ENCODE measurements at places on chromosomes 12 and 14.
A peak's percentile ranks its signal among the peaks of the same experiment; 100 is the strongest.

DNA sequence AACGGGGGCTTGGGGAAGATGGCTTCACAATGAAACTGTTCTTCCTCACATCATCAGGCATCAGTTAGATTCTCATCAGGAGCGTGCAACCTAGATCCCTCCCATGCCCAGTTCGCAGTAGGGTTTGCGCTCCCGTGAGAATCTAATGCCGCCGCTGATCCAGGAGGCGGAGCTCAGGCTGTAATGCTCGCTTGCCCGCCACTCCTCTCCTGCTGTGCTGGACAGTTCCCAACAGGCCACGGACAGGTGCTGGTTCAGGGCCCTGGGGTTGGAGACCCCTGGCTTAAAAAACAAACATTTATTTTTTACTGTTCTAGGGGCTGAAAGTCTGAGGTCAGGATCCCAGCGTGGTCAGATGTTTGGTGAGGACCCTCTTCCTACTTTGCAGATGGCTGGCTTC, 180.5 kb downstream of the FBXL14 start:
- DNase-seq = no peak

DNA sequence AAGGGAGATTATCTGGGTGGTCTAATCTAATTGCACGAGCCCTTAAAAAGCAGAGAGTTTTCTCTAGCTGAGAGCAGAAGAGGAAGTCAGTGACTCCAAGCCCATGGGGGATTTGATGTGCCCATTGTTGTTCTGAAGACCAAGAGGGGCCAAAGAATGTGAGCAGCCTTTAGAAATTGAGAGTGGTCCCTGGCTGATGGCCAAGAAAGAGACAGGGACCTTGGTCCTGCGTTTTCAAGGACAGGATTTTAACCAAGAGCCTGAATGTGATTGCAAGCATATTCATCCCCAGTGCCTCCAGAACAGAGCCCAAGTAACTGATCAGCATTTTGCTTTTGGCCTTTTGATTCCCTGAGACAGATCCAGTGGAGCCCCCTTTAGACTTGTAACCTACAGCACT, 1353.9 kb downstream of the AACS start:
- DNase-seq = no peak

GRCh38 chr12:75571204-75571603, 59.8 kb upstream of the KRR1 start:
- DNase-seq = no peak

DNA sequence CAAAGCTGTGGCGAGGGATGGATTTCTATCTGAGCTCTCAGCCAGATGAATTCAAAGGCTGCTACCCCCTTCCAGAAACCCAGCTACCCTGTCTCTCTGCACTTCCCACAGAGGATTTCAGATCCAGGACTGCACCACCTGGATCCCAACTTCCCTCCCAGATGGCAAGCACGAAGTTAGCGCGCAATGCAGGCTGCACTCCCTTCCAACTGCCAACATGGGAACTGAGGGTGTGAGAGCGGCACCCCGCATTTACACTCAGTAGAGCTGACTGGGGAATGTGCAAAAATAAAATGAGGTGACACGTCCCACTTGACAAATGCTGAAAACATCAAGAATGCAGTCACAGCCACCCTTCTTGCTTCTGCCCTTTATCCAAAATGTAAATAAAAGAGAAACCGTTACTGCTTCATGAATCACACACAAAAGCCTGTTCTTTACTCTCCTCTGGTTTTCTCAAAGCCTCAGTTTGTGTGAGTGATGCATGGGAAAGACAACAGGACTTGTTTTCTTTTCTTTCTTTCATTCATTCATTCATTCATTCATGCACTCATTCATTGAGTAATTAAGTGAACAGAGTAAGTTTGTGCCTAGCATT, 85.7 kb downstream of the ITPK1 start:
- DNase-seq = no peak

DNA sequence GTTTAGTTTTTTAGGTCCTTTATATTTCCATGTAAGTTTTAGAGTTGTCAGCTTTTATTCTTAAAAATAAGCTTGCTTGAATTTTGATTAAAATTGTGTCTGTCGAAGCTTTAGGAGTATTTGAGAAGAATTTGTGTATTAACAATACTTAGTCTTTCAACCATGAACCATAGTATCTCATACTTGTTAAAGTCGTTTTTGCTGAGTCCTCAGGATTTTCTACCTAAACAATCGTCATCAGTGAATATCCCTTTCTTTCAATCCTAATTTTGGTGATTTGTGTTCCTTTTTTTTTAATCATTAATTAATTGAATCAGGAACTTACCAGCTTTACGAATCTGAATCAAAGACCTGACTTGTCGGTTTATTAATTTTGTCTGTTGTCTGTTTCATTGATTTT, 18.2 kb downstream of the CAND1 start:
- DNase-seq = no peak

DNA sequence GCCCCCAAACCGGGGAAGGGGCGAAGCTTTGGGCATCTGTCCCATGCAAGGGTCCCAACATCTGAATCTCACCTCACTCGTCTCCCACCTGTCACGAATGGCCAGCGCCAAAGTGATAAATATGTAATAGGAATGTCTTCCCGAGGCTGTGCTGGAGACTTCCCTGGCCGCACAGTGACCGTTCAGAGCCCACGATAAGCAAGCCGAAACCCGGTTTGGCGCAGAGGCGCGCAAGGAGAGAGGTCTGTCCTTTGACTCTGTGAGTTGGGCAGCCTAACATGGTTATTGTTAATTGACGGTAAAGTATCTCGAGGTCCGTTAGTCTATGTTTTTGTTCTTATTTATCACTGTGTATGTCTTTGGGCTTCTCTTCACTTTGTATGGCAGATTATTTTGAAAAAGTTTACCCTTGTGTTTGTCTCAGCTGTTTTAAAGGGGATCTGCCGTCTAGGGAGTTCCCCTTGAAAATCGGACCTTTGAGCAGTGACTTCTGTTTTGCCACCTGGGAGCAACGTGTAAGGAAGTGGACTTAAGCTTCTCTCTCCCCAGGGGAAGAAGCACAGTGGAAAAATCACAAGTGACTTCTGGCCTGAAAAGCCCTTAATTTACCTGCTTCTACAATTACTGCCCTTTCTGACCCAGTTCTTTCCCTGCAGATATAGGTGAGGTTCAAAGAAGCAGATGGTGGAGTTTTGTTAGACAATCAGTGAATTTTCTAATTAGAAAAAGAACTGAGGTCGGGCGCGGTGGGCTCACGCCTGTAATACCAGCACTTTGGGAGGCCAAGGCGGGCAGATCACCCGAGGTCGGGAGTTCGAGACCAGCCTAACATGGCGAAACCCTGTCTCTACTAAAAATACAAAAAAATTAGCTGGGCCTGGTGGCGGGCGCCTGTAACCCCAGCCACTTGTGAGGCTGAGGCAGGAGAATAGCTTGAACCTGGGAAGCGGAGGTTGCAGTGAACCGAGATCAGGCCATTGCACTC, 1.1 kb upstream of the TM9SF1 start:
- DNase-seq = no peak

DNA sequence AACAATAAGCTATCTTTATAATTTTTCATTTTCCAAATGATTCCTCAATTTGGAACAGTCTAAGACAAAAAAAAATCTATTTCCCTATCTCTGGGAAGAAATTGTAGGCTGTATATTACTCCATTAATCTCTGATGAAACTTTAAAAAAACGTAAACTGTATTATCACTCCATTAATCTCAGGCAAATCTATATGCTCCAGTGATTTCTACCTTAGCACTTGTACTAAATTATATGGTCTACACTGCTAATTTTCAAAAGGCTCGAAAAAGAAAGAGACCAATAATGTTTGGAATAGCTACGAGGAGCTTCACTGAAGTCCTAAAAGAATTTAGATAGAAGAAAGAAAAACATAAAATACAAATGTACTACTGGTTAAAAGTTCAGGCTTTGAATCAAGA, 19.7 kb downstream of the MED13L start:
- DNase-seq = no peak

GRCh38 chr14:22478670-22479069, 110.4 kb downstream of the DAD1 start:
- DNase-seq = no peak

- DNase-seq = peak; percentile 30
Observed at GRCh38 chr12:57726884-57727757, 11.4 kb downstream of the AGAP2 start.

DNA sequence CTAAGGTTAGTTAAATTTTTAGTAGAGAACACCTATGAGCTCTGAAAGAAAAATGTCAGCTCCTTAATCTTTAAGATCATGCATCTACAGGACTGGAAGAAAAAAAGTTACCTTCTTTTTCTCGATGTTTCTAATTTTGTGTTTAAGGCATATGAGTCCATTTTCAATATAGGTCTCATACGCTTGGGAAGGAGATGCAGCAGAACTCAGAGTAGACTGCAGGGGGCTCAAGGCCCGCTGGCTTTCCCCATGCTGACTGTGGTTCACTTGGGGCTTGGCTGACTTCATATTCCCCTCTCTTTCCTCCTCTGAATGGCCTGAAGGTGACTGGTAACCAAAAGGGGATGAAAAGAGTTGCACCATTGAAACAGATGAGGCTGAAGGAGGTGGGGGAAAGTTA, 1.5 kb downstream of the CAPRIN2 start:
- no peak for DNase-seq

DNA sequence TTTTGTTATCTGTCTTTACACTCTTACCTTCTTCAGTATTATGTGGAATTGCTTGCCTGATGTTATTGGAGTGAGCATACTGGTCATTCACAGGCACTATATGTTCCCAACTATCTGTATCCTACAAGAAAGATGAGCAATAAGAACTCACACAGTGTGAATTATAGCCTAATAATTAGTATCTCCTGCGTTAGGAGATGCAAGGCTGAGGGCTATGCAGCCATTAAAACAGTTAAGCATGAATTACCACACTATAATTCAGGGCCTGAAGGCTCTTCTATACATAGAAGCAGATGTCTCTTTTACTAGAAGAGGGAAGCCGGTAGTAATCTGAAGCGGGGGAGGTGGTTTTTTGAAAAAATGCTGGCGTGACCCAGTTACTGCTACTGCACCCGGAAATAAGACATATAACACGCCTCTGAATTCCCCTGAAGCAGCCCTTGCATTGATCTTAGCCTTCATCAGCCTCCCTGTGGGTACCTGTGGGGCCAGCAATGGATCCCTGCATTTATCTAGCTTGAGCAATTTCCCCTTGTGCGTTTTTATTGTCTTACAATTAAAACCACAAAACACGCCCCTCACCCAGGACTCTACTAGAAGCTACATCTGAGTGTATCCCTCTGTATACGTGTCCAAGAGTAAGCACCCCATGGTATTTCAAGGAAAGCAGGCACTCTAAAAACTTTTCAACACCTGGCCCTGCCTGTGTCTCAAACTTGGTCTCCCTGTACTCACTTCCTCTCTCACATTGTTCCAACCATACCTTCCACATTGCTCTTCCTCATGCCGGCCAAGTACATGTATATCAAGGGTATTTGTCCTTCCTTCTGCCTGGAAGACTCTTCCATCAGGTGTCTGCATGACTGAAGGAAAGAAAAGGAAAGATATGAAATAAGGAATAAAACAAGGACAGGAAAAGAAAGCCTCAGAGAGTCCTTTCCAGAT, 210.9 kb upstream of the ARID2 start:
- DNase-seq = peak; percentile 33

DNA sequence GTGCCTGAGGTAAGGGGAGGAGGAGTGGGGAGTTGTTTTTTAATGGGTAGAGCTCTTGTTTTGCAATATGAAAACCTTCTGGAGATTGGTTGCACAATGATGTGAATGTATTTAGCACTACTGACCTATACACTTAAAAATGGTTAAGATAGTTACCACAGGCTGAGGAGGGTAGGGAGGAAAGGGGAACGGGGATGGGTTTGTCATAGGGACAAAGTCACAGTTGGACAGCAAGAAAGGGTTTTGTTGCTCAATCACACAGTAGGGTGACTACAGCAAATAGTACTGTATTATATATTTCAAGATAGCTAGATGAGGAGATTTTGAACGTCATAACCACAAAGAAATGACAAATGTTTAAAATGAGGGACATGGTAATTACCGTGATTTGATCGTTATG, 1562.4 kb downstream of the AACS start:
- DNase-seq = no peak

GRCh38 chr12:50084775-50085614, at the start of gene SMARCD1:
Gene SMARCD1 (plus strand): TSS chr12:50085342. CDS start chr12:50085370, 28 bp downstream.
- DNase-seq = peak; percentile 73

DNA sequence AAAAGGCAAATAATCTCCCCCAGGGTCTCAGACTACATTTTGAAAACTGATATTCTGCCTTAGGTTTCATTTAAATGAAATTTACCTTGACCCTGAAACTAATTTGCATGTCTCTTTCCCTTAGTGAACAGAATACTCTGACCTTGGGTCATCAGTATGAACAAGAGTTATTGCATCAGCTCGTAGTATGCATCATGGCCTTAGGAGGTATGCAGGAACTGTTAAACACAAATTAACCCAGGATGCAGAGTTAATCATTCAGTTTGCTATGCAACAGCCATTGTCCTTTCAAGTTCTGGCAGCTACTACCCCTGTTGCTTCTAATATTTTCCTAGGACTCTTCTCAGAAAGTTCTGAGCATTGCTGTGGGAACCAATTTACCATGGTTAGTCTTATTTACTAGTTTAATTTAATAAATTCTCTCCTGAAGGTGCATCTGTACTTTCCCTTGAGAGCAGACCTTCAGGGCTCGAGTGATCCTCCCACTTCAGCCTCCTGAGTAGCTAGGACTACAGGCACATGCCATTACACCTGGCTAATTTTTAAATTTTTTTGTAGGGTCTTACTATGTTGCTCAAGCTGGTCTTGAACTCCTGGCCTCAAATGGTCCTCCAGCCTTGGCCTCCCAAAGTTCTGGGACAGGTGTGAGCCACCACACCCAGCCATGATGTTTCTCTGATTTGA, 126.7 kb downstream of the TTC6 start:
- no peak for DNase-seq

DNA sequence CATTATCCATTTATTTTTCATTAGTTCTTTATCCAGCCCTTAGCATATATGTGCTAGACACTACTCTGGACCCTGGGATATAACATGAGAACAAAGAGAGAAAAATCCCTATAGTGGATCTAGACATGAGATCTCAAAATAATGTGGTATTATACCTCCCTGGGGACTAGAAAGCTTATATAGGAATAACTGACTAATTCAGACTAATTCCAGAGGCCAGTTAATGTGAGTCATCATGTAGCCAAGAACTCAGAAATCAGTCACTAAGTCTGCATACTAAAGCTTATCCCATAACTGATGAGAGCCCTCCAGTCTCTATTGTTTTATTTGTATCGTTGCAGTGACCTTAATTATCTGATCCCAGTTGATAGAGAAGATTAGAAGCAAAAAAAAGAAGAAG, 267.1 kb upstream of the RGS6 start:
- no peak for DNase-seq

GRCh38 chr14:104660597-104660996, 28.8 kb upstream of the INF2 start:
- no peak for DNase-seq
